ENCODE measurements at places on chromosomes 6 and 20.

DNA sequence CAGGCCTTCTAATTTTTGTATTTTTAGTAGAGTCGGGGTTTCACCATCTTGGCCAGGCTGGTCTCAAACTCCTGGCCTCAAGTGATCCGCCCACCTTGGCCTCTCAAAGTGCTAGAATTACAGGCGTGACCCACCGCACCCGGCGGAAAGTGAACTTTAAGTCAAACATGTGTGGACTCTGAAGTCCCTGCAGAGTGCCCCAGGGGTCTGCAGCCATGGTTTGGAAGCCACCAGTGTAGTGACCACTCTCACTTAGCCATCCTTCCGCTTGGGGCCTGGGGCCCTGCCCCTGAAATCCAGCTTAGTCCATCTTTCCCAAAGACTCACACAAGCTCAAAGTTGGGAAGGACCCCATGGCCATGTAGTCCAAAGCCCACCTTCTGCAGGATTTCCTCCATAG lies 164.5 kb downstream of the GRM4 start:
- no peak for DNase-seq

- DNase-seq = no peak
These were observed 37.8 kb downstream of the RAB44 start for GRCh38 chr6:36735110-36736071.

DNA sequence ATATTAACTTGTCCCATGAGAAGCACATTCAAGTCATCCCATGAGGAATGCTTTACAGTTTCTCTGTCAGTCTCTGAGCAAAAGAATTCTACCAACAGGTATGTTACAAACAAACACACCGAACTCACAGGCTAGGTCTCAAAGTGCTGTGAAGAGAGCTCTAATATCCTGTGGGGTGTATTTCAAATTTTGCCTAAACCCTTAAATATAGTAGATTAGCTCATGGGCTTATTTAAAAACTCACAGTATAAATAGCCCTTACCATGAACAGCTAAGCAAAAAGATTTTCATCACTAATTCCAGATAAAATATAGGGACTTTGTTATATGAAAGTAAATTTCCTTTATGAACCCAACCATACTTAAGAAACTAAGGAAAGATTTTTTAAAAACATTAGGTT lies 77.8 kb downstream of the FILIP1 start:
- no peak for DNase-seq

DNA sequence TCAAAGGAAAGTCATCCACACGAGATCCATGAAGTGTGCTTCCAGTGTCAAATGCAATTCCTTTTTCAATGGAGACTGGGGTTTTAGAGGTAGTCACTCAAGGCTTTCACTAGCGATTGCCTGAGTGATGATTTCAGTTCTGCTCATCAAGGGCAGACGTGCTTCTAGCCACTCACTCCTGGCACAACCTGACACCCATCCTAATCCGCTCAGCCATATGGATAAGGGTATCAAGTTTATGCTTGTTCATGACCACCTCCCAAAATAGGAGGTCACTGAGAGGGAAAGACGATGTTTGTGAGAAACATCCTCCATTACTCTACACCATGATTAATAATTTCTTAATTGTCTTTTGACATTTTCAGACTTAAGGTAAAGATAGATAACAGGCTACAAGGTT lies 91.3 kb upstream of the HEY2 start:
- DNase-seq = no peak

DNA sequence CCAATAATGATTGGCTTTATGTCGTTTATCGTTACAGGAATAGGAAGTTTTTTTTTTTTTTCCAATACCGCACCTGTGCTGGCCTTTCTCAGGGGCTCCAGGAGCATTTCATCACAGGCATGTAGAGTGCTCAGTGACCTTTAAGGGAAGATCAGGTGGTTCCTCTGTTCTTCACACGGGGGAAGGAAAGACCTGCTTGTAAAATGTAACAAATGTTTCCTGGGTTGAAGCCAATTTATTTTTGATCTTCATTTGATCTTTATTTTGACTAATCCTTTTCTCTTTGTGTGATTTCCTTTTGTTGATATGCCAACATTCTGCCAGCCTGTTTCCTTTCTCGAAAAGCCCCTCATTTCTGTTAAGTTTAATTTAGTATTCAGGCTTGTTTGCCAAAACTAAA lies 61.9 kb upstream of the HBS1L start:
- peak; percentile 48 for DNase-seq

GRCh38 chr6:146532702-146533101 lies 10.9 kb upstream of the RAB32 start:
- DNase-seq = no peak
